ENCODE measurements at places on chromosomes 3 and 15.

GRCh38 chr3:191143224-191143623 is 55.8 kb upstream of the OSTN start:
- no peak for DNase-seq

GRCh38 chr3:38111201-38111600 is 25.7 kb downstream of the ACAA1 start:
- no peak for DNase-seq

GRCh38 chr15:65558336-65558735 is 28.1 kb downstream of the HACD3 start:
- no peak for DNase-seq

DNA sequence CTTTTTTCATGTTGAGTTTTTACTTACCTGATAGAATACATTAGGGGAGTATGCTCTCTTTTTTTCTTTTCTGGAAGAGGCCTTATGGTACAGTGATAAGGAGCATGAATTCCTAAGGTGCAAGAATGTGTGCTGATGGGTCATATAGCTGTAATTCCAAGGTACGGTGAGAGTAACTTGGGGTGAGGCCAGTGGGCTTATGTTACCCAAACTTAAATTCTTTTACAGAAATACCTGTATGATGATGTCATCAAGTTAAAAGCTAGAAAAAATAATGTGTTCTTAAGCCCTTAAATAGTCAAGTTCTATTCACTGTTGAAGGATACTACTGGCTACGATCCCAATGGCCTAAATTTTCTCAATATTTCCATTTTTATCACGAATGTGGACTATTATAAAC is 111.2 kb downstream of the GMPS start:
- no peak for DNase-seq

DNA sequence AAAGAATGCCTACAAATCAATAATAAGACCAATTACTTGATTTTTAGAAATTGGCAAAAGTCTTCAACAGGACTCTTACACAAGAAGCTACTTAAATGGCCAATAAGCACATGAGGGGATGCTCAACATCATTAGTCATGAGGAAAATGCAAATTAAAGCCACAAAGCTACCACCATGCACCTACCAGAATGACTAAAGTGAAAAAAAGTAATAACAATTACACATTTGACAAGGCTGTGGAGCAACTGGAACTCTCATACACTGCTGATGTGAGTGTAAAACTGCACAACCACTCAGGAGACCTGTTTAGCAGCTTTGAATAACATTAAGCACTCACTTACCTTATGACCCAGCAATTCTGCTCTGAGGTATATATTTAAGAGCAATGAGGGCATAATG is 68.4 kb downstream of the PPCDC start:
- no peak for DNase-seq

DNA sequence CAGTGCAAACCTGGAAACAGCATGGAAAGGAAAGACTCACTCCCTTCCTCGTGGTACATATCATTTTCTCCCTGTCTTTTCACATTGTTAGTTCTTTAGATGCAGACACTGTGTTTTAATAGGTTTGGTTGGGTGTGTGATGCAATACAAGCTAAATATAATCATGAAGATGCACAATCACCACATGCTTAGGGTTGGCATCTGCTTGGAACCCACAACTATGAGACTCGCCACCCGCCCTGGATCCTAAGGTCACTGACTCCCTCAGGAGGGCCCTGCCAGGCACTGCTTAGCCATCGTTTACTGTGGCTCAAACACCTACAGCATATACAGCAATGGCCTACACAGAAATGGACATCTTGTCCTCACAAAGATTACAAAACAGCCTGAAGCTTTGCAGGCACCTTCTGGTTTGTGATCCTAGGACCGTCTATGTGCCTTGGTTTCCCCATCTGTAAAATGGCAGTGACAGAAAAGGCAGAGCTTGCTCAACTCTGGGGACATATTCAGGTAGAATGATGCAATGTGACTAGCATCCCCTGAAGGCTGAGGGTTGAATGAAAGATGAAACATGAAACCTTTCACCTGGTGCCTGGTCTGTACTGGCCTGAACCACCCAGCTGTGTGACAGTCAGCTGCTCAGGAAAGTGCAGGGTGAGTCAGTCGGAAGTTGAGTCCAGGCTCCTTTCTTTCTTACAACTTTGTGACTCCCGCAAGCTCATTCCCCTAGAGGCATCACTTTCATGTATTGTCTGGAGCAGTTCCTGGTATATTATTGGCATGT is 123.6 kb upstream of the PFN2 start:
- DNase-seq = no peak

DNA sequence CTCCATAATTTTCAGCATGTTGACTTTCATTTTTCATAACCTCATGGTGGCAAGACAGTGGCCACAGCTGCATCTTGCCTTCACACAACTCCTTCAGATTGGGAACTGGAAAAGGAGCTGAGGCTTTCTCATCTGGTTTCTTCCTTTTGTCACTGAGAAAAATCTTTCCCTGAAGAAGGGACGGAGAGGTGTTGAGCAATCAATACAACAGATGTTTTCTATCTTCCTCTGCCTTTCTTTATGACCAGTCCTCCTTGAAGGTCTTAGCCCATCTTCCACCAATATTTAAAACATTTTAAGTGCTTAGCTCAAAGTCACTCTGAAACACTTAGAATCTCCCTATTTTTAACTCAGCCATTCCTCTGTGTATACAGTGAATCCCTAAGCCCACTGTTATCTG is 11.9 kb downstream of the ZNF660 start:
- DNase-seq = no peak

GRCh38 chr15:77627581-77627980 is 5.1 kb downstream of the LINGO1 start:
- DNase-seq = no peak

Data from stimulated activated CD4-positive, alpha-beta T cell treated with anti-CD3 and anti-CD28 coated beads, Interleukin-1b, Interleukin-23, amount 100 ng/mL, for 24 hours (primary cell).